Neural crest cell (in vitro differentiated cells): ENCODE measurements at places on chromosomes 5 and 9. TPM values are rescaled to one million over a fixed set of nuclear protein-coding genes. Genes with fewer than 3 reads are reported as not detected.

PRPF4 gene
- total RNA-seq = 46.3 and 46.4 TPM in 2 replicates

MEGF10 gene
- 90.2 and 96.1 TPM in 2 replicates for total RNA-seq

PCDHGA12 gene
- total RNA-seq = 1.5 and 1.8 TPM in 2 replicates

HRCT1 gene
- not detected in 2 replicates for total RNA-seq

ATP10B gene
- total RNA-seq = 10.8 and 13.2 TPM in 2 replicates

ECSCR gene
- not detected in 2 replicates for total RNA-seq

CYSTM1 gene
- 18.2 and 19.8 TPM in 2 replicates for total RNA-seq

KLF4 gene
- not detected in 2 replicates for total RNA-seq

ZER1 gene
- total RNA-seq = 19.1 and 19.3 TPM in 2 replicates

NTRK2 gene
- 20.1 and 20.6 TPM in 2 replicates for total RNA-seq

SNCAIP gene
- 10.2 and 11.6 TPM in 2 replicates for total RNA-seq

TMEM203 gene
- 45.0 and 49.7 TPM in 2 replicates for total RNA-seq

SCGB3A2 gene
- not detected in 2 replicates for total RNA-seq

ARAP3 gene
- total RNA-seq = 36.0 and 39.2 TPM in 2 replicates

UBE2QL1 gene
- 2.7 TPM in 2 replicates for total RNA-seq

PCDHGB5 gene
- 0.91 and 1.5 TPM in 2 replicates for total RNA-seq

SH3GL2 gene
- total RNA-seq = 0.89 and 1.1 TPM in 2 replicates

GKAP1 gene
- 11.1 and 12.1 TPM in 2 replicates for total RNA-seq
